Stimulated activated CD4-positive, alpha-beta T cell treated with anti-CD3 and anti-CD28 coated beads, Interleukin-2, amount 100 ng/mL, for 4 hours (primary cell): ENCODE measurements at places on chromosomes 7 and 10.

DNA sequence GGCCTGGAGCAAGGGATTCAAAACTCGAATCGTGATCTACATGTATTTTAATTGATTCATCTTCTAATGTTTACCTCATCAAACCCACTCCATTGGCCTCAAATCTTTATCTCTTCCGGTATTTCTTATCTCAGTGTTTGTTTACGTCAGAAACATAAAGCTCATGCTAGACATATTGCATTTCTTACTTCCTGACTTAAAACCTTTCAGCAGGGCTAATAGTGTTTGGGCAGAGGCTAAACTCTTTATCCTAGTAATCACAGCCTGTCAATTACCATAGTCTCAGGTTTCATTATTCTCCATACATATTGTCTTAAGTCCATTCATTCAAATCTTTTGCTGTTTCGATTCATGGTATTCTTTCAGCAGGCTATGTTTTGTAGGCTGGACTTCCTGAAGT, 81.3 kb upstream of the AGR3 start:
- DNase-seq, result no peak

GRCh38 chr10:74049955-74050354, 52.0 kb downstream of the VCL start:
- no peak for DNase-seq

GRCh38 chr7:157690833-157691585, 354.2 kb downstream of the DNAJB6 start:
- no peak for DNase-seq

- no peak for DNase-seq
These were observed 386.5 kb upstream of the ANKRD30A start for GRCh38 chr10:36738738-36739431.

GRCh38 chr7:132080467-132080866, 495.8 kb downstream of the PLXNA4 start:
- DNase-seq, result no peak

- DNase-seq, result no peak
These were observed 23.3 kb downstream of the TBATA start for GRCh38 chr10:70761727-70762350.

DNA sequence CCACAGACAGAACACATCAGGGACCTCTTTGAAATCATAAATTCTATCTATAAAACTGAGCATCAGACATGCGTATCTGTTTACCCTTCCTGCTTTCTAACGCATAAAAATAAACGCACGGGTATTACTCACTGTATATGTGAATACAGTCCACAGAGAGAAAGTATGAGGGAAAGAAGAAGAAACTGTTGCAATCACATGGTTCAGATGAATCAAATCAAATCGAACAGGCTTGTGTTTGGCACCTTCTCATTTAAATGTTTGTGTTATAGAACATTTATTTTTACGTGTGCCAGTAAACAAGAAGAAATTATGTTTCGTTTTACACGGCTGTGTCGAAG, 322.0 kb downstream of the FRMD4A start:
- DNase-seq, result no peak

DNA sequence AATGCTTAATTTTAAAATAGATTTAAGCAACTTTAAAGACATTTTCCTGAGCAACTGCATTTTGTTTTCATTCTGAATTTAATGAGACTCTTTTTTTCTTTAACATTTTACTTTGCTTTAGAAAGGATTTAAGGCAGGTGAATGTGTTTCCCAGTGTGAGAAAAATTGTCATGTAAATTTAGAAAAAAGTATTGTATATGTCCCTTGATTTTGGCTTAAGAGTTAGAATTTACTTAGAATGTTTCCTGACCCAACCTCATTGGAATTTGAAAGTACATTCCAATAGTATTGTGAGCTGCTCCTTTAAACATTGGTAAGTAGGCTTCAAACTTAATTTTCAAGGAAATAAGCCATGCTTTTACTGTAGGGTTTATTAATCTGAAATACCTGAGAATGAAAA, 110.2 kb downstream of the PTEN start:
- DNase-seq, result no peak

DNA sequence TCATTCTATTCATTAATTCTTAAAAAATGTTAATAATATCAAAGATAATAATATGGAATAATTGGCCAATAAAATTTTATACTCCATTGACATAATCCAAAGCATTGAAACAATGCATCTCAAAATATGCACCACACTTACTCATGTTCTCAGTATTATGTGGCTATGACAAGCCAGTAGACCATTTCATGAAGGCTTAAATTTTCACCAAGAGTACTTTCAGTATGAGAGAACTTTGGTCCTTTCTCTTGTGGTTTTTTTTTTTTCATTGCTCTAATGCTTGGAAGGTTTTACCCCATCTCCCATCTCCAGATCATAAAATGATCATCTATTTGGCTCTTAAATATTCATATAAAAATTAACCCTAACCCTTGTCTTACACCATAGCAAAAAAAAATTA, 45.5 kb upstream of the TMEM140 start:
- no peak for DNase-seq

GRCh38 chr10:100148353-100149211, 37.2 kb downstream of the ERLIN1 start:
- peak; percentile 23 for DNase-seq

DNA sequence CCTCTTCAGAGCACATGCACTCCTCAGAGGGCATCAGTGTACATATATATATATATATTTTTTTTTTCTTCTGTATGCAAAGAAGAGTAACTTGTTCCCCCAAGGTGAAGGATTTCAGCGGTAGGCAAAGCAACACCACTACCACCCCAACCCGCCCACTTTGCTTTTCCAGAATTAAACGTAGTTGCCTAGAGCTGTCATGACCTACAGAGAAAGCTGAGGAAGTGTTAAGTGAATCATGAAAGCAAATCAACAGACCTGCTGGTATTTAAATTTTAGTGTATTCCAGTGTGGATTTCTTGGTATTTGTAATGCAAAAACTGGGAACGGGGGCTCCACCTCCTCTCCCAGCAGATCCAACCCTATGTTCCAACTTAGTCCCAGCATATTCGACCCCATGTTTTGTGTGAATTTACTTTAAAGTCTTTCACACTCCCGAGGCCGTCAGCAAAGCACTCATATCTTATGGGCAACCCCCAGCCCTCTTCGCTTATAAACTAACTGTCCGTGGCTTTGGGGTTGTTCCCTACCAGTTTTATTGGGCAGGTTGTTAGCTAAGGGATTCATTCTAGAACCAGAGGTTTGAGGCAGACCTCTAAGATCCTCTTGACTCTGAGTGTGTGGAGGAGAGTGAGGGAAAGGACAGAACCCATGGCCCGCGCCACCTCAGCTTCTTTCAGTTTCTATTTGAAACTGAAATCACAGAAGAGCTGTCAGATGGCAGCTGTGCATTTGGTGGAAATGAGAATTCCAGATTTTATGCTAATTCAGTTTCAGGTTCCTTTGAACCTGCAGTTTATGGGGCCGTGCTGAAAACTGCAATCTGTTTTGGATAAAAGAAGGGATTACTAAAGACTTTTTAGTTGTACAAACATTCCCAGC, 450.2 kb upstream of the GALNT17 start:
- no peak for DNase-seq

GRCh38 chr7:28408960-28409715, 3.2 kb upstream of the CREB5 start:
- DNase-seq, result peak; percentile 77

GRCh38 chr7:23404546-23405239, 65.6 kb downstream of the IGF2BP3 start:
- DNase-seq, result no peak

DNA sequence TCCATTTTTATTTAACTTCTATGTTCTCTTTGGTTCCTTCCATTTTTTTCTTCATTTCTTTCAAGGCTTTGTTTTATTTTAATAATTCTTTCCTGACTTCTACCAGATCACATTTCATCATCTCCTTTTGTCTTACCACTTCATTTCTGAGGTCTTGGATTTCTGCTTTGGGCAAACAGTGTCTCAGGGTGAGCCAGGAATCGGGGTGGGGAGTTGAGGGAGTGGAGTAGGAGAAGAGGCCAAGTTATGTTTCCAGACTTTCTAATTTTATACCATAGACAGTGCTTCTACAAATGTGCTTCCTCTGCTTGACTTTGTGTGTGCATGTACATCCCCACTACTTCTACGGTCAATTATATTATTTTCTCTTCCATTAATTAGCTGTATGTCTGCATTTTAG, 112.1 kb downstream of the PRKG1 start:
- no peak for DNase-seq

DNA sequence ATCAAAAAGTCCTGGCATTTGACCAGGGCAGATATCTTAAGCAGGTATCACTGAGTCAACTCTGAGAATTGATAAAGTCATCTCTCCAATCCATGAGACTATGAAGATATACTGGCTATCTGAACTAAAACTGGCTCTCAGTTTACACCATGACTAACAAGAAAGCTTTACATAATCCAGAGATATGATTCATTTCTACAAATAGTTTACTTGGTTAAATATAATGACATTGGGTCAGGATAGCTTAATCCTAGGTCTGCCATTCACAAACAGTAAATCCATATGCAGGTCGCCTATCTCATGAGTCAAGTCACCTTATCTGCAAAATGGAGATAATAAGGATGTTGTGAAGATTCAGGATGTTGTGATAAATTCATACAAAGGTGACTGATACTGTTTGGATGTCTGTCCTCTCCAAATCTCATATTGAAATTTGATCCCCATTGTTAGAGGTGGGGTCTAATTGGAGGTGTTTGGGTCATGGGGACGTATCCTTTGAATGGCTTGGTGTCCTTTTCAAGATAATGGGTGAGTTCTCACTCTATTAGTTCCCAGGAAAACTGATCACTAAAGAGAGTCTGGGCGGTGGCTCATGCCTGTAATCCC, 117.4 kb downstream of the JMJD1C start:
- no peak for DNase-seq

DNA sequence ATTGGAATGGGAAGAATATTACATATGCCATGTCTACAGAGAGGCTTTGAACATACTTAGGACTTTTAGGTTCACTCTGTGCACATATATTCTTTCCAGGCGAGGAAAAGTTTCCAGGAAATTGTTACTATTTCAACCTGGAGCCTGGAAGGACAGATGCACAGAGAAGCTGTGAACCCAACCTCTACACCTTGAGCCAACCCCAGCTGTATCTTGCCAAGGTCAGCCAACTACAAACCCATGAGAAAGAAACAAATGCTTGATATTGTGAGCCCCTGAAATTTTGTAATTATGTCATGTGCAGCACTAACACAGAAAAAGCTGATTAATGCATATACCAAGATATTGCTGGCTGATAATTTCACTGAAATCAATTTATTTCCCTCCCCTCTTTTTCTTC, 404.9 kb downstream of the GLRX3 start:
- DNase-seq, result no peak

DNA sequence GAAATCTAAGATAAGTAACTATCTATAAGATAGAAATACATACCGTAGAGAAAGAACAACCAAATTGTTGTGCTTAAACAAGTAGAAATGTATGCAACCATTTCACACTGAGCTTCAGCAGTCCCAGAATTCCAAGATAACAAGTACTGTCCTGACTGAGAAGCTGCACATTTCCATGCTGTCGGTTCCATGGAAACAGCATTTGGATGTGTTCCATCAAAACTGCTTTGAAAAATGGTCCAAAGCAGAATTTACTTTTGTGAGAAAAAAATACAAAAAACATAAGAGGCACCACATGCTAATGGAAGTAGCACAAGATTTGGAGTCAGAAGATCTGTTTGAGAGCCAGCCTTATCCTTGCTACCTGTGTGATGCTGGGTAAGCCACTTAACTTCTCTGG, 92.6 kb downstream of the MTERF1 start:
- no peak for DNase-seq

DNA sequence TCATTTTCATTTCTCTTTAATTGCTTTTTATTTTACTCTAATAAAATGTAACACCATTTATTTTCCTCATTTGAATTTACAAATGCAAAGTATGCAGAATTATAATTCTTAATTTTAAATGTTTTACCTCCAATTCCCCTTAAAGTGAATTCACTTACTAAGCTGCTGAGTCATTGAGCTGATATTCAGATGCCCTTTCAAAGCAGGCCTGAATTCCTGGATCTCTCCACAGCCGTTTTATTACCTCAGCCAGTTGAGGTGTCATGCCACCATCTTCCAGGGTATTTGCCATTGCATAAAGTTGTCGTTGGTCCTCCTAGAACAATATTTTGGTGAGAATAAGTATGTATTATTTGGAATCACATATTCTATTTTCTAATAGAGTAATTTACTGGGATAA, 33.2 kb downstream of the GNAT3 start:
- DNase-seq, result no peak

- DNase-seq, result no peak
These were observed 1.7 kb upstream of the ITPRID1 start for GRCh38 chr7:31512166-31512565.

- DNase-seq, result peak; percentile 15
These were observed 945 bp upstream of the RHEB start for GRCh38 chr7:151520419-151521261.

DNA sequence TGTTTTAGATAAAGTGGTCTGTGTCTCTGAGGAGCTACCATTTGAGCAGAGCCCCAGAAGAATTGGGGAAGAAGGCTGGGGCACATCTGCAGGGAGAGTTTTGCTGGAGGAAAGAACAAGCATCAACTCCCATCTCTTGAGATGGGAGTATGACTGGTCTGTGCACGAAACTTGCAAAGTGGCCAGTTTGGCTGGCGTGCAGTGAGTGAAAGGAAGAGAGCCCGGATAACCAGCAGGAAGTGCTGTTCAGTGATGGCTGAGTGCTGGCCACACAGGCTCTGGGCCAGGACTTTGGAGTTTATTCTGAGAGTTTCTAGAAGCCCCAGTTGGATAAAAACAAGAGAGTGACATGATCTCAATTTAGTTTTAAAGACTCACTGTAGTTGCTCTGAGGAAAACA, 34.4 kb upstream of the SVIL start:
- no peak for DNase-seq

DNA sequence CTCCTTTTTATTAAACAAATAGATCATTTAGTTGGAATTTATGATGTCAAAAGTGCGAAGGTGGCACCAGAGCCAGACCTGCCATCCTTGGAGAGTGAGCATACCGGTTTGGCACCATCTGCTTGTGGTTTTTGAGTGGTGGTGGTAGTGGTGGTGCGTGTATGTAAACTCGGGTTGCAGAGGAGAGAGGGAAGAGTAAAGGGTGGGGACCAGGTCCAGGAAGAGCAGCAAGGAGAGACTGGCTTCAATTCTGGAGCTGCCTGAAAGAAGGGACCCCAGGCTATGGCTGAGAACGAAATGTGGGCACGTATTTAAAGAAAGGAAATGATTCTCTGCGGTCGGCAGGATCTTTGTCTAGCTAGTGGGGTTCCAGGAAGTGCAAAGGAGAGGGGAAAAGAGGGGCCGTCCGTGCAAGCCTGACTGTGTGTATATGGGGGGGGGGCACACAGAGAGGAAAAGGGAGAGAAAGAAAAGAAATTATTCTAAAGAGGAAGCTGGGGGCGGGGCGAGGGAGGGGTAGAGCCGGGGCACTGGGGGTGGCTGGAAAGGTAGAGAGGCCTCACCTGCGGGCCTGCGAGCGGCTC, 448 bp upstream of the GOLGA7B start:
- peak; percentile 26 for DNase-seq

GRCh38 chr7:99021941-99022560, 121.9 kb downstream of the SMURF1 start:
- DNase-seq, result no peak
